ENCODE measurements at places on chromosomes 5 and 9.

- no peak for DNase-seq
These were observed 212.4 kb downstream of the HSD17B3 start for GRCh38 chr9:96089452-96090085.

GRCh38 chr5:158380661-158381060 is 521.7 kb upstream of the CLINT1 start:
- DNase-seq = no peak

GRCh38 chr5:72378639-72379289 is 58.6 kb downstream of the PTCD2 start:
- no peak for DNase-seq

DNA sequence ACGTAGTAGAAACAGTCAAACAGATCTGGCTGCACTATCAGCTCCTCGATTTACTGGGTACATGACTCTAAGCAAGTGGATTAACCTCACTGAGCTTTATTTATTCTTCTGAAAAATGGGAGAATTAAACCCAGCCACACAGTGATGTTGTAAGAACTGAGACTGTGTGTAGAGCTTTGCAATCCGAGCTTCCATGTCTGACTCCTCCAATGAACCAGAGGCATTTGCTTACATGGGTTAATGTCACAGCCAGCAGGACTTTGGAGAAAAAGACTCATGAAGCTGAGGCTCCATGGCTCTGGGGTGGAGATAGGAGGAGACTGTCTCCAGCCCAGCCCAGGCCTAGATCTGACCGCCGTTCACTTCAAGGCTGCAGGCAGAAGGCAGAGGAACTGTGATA is 201.3 kb downstream of the CDK5RAP2 start:
- DNase-seq = no peak

GRCh38 chr9:23638837-23639426 is 187.1 kb downstream of the ELAVL2 start:
- no peak for DNase-seq

DNA sequence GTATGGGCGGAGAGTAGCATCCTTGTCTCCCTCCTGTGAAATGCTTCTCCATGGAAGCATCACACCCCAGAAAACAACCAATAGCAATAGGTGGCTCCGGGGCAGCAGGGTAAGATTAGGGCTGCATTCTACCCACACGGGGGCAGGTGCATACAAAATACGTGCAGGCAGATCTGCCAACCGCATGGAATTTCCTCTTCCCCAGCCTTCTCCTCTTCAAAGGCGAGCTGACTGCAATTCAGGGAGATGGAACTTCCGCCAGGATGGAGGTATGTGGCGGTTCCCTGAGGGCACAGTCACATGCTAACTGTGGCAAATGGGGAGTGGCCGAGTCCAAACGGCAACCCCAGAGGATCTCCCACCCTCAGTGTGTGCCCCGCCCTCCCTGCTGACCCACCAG is 81.5 kb downstream of the LMNB1 start:
- DNase-seq = no peak

DNA sequence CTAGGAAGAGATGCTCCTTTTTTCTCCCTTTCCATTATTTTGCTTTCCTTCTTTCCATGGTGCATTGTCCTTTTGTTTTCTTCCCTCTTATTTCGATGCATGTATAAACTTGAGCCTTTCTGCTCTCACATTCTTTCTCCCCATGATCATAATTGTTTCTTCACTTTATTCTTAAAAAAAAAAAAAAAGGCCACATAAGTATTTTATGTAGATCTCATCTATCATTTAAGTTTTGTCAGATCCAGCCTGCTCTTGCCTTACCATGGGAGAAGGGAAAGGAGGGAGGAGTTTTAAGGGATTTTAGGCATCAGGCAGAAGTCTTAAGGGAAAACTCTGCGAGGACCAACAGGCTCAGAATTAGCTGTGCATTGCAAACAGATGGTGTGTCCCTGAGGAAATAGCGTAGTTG is 11.1 kb downstream of the TGFBR1 start:
- DNase-seq = no peak

DNA sequence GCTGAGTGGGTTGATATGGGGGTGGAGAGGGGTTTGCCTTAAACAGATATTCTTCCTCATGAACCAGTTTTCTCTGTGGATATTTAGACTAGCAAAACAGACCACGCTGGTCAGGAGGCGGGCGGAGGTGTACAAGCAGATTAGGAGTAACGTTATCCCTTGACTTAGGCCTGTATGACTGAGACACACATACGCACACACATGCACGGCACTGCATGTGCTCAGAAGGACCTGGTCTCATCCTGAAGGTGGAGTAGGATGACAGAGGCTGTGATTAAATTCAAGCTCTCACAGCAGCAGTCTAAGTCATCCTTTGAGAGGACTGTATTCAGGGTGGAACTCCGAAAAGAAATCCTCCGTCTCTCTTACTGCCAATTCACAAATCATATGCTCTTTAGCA is 209.7 kb downstream of the DIRAS2 start:
- DNase-seq = peak; percentile 28

- DNase-seq = no peak
These were observed 348.0 kb downstream of the ZNF608 start for GRCh38 chr5:124398460-124398859.

- no peak for DNase-seq
These were observed 9.8 kb downstream of the RACK1 start for GRCh38 chr5:181233801-181234454.

GRCh38 chr9:81083067-81083466 is 606.3 kb downstream of the TLE1 start:
- DNase-seq = no peak

Measured in SHP77 treated with DMSO at 0.1 percent for 48 hours (cell line).